ENCODE measurements at places on chromosomes 12 and 14.

DNA sequence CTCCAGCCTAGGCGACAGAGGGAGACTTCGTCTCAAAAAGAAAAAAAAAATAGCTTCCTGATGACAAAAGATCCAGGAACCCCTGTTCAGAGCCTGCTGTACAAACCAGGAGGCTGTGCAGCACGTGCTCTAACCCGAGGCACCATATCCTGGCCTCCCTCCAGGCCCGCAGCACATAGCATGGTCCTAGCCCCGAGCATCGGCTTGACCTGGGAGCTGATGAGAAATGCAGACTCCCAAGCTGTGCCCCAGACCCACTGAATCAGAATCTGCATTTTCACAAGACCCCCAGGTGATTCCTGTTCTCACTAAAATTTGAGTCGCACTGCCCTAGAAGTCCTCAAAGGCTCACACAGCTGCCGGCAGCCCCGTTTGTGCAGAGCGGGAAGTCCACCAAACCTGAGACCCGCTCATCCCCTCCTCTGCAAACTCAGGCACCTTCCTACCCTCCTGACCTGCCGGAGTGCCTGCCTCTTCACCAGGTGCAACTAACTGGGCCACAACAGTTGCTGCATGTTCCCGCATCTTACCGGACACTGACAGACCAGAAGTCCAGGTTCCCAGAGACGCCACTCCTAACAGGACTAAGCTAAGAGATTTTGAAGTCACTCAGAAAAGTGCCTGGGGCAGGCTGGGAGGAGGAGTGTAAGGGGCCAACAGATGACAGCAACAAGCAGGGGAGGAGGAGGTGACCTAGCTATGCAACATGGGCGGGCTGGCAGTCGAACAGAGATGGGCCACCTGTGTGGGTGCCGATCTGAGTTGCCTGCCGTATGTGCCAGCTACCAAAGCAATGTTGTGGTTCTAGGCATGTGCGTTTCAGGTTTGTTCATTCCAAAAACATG, 24.0 kb upstream of the RIN3 start:
- no peak for DNase-seq

GRCh38 chr14:32818581-32818980, 120.1 kb upstream of the NPAS3 start:
- DNase-seq = no peak

GRCh38 chr12:46207644-46208043, 61.2 kb downstream of the SLC38A1 start:
- peak; percentile 6 for DNase-seq

DNA sequence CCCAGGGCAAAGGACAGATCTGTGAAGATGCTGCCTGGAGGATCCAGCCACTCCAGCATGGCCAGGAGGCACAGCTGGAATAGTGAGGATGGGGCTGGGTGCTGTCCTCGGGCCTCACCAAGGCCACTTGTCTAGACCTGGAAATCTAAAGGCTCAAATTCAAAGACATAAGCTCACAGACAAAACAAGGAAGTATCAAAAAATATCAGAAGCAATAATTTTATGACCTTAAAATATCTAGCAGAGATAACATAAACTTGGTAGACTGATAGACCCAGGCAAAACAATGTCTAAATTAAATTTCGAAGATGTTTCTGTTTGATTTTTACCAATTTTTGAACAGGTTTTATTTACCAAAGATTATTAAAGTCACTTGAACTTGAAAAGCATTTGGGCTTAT, 22.6 kb upstream of the MMP19 start:
- DNase-seq = no peak

DNA sequence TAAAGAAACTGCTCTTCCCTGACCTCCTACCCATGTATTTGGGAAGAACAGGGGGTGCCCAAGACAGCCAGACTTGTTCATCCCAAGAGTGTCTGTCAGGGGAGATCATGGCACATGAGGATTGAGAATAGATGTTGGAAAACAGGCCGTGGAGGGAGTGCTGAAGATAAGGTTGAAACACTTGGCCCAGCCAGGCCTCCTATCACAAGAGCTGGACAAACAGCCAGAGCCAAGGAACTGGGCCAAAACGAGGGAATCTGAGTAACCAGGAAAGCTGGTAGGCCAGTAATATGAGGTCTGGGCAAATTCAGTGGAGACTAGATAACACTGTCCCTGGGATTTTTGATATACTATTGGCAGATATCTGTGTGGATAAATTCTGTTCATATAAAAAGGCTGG, 161.7 kb downstream of the TMX1 start:
- no peak for DNase-seq

- DNase-seq = no peak
These were observed 11.6 kb upstream of the SYNDIG1L start for GRCh38 chr14:74437496-74438053.

DNA sequence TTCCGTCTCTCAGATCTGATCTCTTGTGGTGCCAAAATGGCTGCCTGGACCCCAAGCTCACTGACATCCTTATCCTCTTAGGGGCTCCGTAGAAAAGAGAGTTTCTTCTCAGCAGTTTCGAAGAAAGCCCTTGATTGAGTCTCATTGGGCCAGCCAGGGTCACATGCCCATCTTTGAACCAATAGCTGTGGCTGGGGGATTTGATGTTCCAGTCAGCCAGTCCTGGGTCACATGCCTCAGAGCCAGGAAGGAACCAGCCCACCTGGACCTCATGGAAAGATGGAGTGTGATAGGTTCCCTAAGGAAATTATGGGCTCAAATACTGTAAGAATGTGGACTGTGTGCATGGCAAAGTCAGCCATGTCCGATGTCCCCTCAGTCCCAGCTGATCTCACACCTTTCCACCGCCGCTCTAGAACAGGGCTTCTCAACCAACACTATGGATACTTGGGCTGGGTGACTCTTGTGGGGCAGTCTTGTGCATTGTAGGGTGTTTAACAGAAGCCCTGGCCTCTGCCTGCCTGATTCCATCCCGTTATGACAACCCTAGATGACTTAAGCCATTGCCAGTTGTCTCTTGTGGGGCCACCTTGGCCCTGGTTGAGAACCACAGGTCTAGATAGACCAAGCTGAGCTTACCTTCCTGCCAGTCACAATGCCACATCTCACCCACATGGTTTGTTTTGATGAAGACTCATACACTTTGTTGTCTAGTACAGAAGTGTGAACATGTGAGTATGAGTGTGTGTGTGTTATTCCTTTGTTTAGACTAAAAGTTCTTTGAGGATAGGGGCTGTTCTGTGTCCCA, 163.9 kb downstream of the ADGRD1 start:
- no peak for DNase-seq

DNA sequence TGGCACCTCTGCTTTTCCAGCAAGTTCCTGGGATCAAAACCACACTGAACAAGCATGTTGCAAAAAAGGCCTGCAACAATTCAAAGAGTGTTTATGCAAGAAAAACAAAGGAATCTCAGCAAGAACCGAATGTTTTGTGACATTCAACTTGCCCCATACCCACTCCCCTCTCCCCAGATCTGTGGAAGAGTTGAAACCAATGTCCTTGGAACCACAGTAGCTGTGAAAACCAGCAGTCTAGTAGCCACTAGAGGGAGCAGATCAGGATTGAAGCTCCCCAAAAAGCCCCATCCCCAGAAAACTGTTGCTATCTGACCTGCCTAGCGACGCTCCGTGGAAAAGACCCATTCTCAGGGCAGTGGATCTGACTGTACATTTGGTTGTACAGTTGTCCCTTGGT, 27.1 kb downstream of the PRKAB1 start:
- no peak for DNase-seq

- DNase-seq = no peak
These were observed 54.3 kb downstream of the NINJ2 start for GRCh38 chr12:608921-609320.

DNA sequence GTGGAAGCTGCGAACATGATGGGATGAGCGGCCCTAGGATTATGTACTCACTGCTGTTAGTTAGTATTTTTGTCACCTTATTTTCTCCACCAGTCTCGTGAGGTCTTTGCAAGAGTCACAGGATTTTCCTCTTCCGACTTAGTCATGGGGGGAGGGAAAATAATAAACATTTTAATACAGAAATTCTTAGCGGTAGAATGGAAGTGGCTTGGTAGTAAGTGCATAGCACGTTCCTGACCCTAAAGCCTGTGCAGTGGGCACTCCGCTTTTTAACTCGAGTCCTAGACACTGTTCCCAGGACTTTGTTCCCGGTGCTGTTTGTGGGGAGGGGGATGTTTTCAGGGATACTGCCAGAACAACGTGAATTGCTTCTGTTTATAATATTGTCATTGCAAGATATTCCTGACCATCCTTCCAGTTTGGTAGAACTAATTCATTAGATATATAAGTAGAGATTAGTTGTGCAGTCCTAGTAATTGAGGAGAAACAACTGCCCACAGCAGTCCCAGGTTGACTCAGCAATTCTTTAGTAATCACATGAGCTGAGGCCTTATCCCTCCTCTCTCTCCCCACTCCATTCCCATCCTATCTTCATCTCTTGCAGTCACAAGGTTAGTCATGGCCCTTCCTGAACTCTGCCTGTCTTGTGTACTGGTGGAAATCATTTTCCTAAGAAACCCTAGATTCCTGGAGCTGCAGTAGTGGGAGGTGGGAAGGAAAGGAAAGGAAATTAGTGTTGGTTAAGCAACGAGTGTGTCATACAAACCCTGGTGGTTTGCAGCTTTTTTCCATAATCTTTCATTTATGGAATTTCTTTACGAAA, 799 bp downstream of the SLC38A6 start:
- DNase-seq = peak; percentile 85

GRCh38 chr14:67031920-67032774, 157.1 kb upstream of the GARIN2 start:
- no peak for DNase-seq

GRCh38 chr12:2011643-2012607, 7.7 kb upstream of the DCP1B start:
- no peak for DNase-seq

DNA sequence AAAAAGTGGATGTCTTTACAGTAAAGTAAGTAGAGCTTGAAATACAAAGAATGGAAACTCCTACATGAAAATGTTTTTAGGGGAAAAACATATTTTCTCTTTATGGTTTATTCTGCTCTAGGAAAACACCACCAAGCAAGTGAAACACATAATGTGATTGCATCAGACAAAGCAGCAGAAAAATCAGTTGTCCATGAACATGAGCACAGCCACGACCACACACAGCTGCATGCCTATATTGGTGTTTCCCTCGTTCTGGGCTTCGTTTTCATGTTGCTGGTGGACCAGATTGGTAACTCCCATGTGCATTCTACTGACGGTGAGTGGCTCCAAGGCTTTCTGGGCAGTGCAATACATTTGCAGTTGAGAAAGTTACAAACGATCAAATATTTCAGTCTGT, 42.6 kb upstream of the PLEKHD1 start:
- DNase-seq = no peak

GRCh38 chr12:131275824-131276223, 322.1 kb downstream of the ADGRD1 start:
- no peak for DNase-seq

- DNase-seq = no peak
These were observed 192.3 kb downstream of the NUAK1 start for GRCh38 chr12:105946493-105946901.

DNA sequence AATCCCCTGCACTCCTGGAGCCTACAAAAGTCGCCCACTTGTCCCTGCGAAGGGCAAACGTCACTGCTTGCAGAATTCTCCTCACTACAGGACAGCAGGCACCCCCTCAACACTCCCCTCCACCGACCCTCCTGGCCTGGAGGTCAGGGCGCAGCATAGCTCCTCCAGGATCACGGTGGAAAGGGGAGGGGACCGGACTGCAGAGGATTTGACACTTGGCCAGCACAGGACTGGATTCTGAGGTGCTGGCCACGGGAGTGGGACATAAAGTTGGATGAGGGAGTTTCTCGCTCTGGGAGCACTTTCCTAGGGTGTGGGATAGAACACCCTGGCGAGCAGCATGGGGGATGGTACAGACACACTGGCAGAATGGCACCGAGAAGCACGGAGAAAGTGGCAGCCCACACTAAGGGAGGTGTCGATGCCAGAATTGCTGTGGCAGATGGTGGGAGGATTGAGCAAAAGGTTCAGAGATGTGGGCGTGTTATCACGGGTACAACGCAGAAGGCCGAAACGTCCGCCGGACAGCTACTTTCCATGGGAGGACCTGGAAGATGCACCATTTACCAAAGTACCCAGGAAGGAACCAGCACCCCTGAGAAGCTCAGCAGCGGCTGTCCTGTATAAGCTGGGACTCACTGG, 51.4 kb upstream of the DIO3 start:
- no peak for DNase-seq

DNA sequence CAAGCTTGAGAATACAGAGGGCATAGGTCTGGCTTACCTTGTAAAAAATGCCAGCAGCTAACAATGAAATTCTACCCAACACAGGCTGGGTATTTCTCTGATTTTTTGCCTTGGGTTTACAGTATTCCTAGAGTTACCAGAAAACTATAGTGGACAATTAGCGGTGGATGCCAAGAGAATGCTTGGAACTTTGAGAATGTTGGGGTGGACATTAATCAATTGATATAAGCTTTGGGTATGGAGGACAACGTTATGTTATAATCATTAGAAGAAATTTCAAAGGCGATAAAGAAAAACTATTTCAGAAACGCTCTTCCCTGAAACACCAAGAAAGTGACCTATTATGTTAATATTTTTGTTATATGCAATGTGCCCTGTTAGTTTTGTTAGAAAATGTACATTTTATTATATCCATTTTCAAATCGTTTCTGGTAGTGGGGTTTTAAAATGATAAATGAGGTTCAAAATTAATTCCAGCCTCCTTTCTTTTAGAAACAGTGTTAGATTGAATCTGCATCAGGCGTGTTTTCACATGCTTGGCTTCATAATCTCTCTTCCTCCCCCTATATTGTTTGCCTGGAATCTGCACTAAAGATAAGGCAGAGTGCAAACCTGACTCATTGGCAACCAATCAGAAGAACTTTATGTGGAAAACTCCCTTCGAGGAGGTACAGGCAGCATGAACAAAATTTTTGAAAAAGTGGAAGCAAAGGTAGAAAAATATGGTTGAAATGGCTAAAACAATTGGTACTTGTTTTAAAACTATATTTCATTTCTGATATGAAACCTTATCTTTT, 1.4 kb upstream of the PTPRQ start:
- no peak for DNase-seq

- no peak for DNase-seq
These were observed 3.4 kb downstream of the CCER1 start for GRCh38 chr12:90951432-90952105.

DNA sequence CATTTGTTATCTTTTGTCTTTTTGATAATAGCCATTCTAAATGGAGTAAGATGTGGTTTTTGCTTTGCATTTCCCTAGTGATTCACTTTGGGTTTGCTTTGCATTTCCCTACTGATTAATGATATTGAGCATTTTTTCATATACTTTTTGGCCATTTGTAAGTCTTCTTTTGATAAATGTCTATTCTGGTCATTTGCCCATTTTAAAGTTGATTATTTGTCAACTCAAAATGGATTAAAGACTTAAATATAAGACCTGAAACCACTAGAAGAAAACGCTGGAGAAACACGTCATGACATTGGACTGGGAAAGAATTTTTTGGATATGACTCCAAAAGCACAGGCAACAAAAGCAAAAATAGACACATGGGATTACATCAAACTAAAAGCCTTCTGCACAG, 148.0 kb downstream of the APAF1 start:
- DNase-seq = no peak
